ENCODE measurements at places on chromosomes 12 and 14.

GRCh38 chr12:14781563-14781962 is 21.7 kb downstream of the WBP11 start:
- no peak for DNase-seq

DNA sequence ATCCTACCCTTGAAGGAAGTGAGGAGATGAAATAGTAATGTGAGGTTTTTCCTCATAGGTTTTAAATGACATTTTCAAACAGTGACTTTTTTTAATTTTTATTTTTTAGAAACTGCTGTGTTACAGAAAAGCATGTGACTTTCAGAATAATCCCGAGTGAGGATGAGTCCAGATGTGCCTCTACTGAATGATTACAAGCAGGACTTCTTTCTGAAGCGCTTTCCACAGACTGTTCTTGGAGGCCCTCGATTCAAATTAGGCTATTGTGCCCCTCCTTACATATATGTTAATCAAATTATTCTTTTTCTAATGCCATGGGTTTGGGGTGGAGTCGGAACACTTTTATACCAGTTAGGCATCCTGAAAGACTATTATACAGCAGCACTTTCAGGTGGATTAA is 15.8 kb downstream of the PCNX4 start:
- no peak for DNase-seq

DNA sequence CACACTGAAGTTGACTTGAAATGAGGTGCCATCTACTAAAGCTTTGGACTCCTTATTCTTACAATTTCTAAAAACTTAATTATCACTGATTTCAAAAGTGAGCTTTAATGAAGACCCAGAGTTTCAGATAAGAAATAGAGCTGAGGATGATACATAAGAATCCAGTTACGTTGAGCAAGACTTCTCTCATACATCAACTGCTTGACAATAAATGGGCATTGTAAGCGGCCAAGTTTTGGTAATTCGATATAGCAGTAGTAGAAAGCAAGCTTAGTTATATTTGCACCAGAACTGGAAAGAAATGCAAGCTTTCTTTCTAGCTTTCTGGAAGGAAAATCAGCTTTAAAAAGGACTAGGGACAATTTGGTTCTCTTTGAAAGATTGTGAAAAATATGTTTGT is 1359.6 kb downstream of the FSCB start:
- no peak for DNase-seq

DNA sequence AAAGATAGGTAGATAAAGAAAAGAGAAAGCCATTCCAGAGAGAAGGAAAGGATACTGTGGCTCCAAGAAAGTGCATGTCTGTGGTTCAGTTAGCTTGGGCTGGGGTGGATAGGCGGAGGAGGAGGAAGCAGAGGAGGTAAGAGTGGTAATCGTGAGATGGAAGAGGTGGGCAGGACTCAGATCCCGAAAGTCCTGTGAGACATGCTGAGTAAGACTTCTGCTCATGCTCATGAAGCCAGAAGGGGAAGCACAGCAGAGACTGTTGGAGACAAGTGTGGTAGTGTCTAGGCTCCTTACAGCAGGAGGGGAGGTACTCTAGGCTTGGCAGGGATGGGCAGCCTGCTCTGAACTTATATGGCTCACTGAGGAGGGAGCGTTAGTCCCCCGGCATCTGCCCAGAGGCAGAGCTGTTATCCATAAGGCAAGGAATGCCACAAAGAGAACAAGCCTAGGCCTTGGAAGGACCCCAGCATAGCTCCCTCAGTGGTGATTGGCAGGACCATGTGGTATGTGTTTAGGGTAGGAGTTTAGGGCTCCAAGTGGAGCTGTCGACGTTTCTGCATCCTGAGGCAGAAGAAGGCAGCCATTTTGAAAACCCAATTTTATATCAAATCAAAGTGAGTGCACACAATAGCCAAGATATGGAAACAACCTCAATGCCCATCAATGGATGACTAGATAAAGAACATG is 135.3 kb downstream of the SMOC1 start:
- no peak for DNase-seq

DNA sequence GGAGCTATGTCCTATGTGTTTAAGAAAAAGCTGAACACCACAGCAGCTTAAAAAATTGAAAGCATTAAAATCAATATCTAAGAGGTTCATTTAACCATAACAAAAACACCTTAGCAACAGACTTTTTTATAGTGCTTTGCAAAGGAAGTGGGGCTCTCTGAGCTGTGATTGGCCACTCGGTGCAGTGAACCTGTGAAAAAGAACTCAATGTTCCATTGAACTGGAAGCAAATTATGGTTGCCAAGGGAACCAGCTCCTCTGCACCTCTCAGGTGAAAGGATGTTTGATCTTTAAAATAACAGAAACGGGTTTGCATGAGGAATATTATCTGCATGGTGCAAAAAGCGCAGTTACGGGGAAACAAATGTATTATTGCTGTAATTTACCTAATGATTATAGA is 149.4 kb downstream of the SNAPC1 start:
- DNase-seq, result no peak

DNA sequence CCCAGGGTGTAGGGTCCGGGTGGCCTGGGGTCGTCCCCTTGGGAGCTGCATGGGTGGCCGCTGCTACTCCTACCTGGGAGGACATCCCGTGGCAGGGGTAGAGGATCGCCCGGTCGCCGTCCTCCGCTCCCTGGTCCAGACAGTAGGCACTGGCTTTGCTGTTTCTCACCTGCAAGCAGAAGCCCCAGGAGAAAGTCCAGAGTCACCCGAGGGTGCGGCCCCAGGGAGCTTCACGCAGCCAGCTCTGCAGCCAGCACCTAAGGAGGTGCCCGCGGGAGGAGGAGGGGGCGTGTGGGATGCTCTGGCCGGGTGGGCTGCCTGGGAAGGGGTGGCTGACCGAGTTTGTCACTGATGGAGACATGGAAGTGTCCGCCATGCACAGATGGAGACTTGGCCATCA is 54.8 kb downstream of the NOC4L start:
- DNase-seq, result no peak

- peak; percentile 11 for DNase-seq
These were observed 5.9 kb downstream of the CCDC198 start for GRCh38 chr14:57487771-57488170.

- no peak for DNase-seq
These were observed 2.8 kb upstream of the KRAS start for GRCh38 chr12:25253371-25254068.

DNA sequence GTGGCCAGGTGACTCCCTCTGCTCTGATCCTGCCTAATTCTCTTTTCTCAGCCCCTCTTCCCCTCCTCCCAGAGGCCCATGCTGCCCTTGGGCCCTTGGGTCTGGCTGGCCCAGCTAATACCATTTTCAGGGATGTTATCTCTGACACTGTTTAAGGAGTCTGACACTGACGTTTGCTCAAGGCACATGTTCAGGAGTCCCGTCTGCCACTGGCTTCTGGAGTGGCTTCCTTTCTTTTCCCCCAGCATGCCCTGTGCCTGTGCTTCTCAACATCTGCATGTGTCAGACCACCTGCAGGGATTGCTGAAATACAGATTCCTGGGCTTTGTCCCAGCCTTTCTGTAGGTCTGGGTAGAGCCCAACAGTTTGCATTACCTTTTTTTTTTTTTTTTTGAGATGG is 128.9 kb downstream of the BCL11B start:
- DNase-seq, result no peak

GRCh38 chr12:71214511-71215285 is 56.9 kb upstream of the TSPAN8 start:
- peak; percentile 59 for DNase-seq

DNA sequence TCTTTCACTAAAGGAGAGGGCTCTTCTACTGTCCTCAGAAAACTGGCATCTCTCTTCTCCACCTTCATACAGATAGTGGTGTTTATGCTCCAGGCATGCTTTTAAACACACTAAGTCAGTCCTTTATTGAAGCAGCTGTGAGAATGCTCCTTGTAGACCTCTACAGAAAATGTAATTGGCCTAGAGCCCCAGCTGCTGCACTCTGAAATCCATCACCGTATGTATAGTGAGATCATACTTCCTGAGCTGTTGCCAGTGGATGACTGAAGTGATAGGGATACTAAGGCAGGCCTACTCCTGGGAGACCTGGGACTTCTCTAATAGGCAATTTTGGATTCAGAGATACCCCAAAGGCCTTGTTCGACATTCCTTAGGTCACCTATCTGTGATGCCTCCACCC is 535.4 kb downstream of the RPS29 start:
- no peak for DNase-seq

- no peak for DNase-seq
These were observed 125.0 kb upstream of the ETV6 start for GRCh38 chr12:11524446-11524845.

- peak; percentile 17 for DNase-seq
These were observed 1.3 kb downstream of the NAA30 start for GRCh38 chr14:57391517-57392195.

DNA sequence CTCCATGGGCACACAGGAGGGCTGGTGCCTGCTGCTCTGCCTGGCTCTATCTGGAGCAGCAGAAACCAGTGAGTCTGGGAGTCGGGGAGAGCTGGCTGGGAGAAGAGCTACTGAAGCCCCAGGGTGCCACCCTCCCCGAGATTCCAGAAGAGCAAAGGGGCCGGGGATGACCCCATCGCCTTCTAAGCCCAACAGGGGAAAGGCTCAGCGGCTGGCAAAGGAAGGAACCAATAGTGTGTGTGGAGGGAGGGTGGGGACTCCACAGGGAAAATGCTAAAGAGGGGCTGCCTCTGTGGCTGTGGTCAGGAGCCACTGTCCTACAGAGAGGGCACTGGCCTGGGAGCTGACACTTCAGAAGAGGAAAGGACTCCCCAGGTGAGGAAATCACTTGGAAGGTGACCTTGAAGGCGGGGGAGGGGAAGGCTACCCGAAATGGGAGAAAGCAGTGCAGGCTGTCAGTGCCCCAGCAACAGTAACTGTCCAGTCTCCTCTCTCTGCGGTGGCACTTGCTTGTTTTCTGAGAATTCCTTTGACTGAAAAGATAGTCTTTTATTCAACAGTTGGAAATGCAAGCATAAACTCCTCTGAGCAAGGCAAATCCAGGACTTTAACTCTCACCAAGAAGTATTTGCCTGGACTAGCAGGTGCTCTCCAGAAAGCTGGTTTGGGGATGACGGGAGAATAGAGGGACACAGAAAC is 552 bp downstream of the TAPBPL start:
- DNase-seq, result no peak

DNA sequence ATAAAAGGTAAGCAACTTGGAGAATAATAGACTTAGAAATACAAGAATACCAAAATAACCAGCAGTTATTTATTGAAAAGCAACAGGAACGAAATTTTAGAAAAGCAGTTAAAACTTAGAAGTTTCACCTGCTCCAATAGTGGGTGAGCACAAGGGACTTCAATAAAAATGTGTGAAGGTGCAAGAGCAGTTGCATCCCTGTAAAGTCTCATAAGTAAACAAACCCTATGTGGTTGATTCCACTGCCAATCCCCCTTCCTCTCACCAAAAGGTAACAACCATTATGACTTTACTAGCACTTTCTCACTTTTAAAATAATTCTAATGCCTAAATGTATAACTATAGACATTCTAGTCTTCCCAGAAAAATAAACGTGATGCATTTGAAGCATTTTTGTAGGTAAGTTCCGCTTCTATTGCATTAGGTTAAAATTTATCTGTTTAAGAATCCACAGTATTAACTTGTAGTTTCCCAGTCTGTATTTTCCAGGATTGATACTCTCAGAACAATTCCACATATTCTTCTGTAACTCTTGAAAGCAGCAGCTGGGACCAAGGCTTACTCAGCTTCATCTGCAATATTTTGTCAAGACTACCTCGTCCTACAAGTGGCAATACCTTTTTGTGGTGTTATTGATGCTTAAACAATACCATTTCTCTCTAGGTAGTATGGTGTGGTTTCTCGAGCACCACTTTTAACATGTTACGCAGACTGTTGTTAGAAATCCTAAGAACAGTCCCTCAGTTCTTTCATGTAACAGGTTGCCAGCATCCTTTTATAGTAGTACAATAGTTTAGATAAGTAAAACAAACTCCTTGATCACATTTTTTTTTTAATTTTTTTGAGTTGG is 32.1 kb downstream of the HNRNPC start:
- no peak for DNase-seq

DNA sequence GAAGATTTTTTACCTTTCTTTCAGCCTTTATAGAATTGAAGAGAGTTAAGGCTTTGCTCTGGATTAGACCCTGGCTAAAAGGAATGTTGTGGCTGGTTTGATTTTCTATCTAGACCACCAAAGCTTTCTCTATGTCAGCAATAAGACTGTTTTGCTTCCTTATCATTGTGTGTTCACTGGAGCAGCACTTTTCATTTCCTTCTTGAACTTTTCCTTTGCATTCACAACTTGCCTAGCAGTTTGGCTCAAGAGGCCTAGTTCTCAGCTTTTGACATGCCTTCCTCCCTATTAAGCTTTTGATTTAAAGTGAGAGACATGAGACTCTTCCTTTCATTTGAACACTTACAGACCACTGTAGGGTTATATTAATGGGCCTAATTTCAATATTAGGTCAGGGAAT is 64.1 kb upstream of the USP15 start:
- no peak for DNase-seq

GRCh38 chr12:50598321-50598862 is 93.6 kb downstream of the DIP2B start:
- DNase-seq, result peak; percentile 52
